Activated T-cell treated with anti-CD3 and anti-CD28 coated beads, Interleukin-2, amount 50 U/mL, for 24 hours (primary cell): ENCODE measurements at places on chromosomes 12 and 14.

- no peak for DNase-seq
- no peaks in the 10 kb centered on the region for H3K27me3 ChIP-seq
- peaks cover 16% of the 10 kb centered on the region for H3K36me3 ChIP-seq
- H3K4me1 ChIP-seq: peaks cover 75% of the 10 kb centered on the region
- H3K4me3 ChIP-seq: no peak overlapping the region
- no peak overlapping the region for H3K27ac ChIP-seq
These were observed 48.1 kb downstream of the KLRG1 start for GRCh38 chr12:9037431-9037830.

GRCh38 chr12:124928912-124929530, 14.6 kb upstream of the UBC start:
- DNase-seq: no peak
- H3K27ac ChIP-seq: peak overlapping the region; percentile 97
- peaks cover 33% of the 10 kb centered on the region for H3K4me1 ChIP-seq
- H3K36me3 ChIP-seq: peaks cover 3% of the 10 kb centered on the region
- peak overlapping the region; percentile 83 for H3K4me3 ChIP-seq
- no peaks in the 10 kb centered on the region for H3K27me3 ChIP-seq

DNA sequence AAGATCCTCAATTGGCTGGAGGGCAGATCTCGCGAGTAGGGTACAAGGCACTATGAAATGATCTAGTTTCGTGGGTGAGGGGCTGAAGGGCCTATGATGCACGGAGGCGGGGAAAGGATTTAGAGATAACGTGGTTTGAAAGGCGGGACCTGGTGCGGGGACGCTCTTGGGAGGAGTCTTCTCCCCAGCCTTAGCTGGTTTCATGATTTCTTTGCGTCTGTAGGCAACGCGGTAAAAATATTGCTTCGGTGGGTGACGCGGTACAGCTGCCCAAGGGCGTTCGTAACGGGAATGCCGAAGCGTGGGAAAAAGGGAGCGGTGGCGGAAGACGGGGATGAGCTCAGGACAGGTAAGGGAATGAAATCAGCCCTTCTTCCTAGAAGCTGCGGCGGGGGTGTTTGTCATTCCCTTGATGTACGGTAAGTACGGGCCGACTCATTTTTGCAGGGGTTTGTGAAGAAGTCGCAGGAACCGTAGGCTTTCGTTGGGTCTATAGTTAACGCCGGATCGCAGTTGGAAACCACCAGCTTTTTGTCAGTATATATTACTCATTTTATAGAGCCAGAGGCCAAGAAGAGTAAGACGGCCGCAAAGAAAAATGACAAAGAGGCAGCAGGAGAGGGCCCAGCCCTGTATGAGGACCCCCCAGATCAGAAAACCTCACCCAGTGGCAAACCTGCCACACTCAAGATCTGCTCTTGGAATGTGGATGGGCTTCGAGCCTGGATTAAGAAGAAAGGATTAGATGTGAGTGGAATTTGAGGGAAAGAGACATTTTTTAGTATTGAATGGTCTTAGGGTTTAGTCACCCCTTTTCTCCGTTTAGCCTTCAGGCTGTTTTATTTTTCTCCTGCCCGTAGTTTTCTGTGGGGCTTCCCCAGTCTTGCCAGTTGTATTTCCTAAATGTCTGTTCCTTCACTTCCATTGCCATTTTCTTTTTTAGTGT, 602 bp downstream of the APEX1 start:
- no peaks in the 10 kb centered on the region for H3K27me3 ChIP-seq
- H3K4me3 ChIP-seq: no peak overlapping the region
- no peak overlapping the region for H3K27ac ChIP-seq
- H3K4me1 ChIP-seq: peaks cover 37% of the 10 kb centered on the region

DNA sequence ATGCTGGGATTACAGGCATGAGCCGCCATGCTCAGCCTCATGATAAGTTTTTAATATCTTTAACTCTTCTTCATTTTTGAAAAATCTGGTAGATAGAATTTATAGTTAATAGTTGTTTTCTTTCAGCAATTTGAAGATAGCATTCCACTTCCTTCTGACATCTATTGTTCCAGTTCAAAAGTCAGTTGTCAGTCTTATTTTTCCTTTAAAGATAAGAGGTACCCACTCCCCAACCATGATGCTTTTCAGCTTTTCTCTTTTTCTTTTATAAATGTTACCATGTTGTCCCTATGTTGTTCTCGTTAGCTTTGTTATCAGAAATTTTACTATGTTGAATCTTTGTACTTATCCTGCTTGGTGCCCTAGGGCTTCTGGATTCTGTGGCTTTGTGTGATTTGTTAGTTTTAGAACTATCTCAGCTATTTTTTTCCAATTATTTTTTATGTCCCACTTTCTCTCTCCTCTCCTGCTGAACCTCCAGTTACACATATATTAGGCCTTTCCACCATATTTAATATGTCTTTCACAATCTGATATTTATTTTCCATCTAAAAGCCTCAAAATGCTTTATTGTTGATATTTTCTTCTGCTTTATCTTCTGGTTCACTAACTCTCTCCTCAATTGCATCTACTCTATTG, 181.6 kb upstream of the FOXN3 start:
- H3K4me1 ChIP-seq: peaks cover 35% of the 10 kb centered on the region
- no peak overlapping the region for H3K4me3 ChIP-seq
- no peaks in the 10 kb centered on the region for H3K27me3 ChIP-seq
- no peak overlapping the region for H3K27ac ChIP-seq
- peaks cover 73% of the 10 kb centered on the region for H3K36me3 ChIP-seq

DNA sequence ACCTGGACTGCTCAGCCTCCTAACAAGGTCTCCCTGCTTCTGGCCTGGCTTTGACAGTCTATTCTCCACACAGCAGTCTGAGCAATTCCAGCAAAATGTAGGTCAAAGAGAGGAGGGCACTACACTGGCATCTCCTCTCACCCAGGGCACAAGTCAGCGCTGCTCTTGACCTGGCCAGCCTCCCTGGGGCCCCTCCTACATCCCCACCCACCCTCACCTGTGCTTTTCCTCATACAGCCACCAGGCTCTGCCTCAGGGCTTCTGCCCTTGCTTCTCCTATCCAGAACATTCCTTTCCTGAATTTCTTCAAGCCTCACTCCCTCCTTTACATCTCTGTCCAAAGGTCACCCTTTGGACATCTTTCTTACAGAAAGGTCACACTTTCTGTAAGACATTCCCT, 33.7 kb downstream of the GALNT4 start:
- no peaks in the 10 kb centered on the region for H3K27me3 ChIP-seq
- H3K27ac ChIP-seq: peak overlapping the region; percentile 22
- no peak overlapping the region for H3K4me3 ChIP-seq
- peaks cover 28% of the 10 kb centered on the region for H3K4me1 ChIP-seq
- peaks cover 64% of the 10 kb centered on the region for H3K36me3 ChIP-seq
- no peak for DNase-seq

- no peak overlapping the region for H3K4me3 ChIP-seq
- no peak for DNase-seq
- peaks cover 63% of the 10 kb centered on the region for H3K27me3 ChIP-seq
- no peak overlapping the region for H3K27ac ChIP-seq
- H3K36me3 ChIP-seq: no peaks in the 10 kb centered on the region
These were observed 218.8 kb upstream of the BMP4 start for GRCh38 chr14:54175298-54175942.

- no peak overlapping the region for H3K4me3 ChIP-seq
- no peak for DNase-seq
- no peak overlapping the region for H3K27ac ChIP-seq
- peaks cover 81% of the 10 kb centered on the region for H3K36me3 ChIP-seq
These were observed 9.4 kb downstream of the WASHC3 start for GRCh38 chr12:102052192-102053061.

- H3K27ac ChIP-seq: no peak overlapping the region
- no peaks in the 10 kb centered on the region for H3K36me3 ChIP-seq
- H3K4me3 ChIP-seq: no peak overlapping the region
- H3K27me3 ChIP-seq: no peaks in the 10 kb centered on the region
- DNase-seq: no peak
These were observed 552.8 kb downstream of the VRK1 start for GRCh38 chr14:97349946-97350345.
